AML-193 (cell line): ENCODE measurements at places on chromosomes 3 and 15.

DNA sequence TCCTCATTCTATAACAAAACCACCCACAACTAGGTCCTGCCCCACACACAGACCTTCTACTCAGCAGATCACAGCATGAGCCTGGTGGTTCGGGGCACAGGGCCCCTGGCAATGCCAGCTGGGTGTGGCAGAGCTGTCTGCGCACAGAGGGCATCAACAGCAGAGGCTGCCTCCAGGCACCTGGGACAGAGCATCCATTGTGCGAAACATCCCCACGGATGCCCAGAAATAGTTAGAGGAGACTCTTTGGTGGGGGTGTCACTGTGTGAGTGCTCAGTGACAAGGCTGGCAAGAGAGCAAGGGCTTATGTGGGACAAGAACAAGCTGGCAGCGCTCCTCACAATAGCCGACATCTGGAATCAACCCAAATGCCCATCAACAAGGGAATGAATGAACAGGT, 487.4 kb upstream of the PROK2 start:
- no peak for DNase-seq

DNA sequence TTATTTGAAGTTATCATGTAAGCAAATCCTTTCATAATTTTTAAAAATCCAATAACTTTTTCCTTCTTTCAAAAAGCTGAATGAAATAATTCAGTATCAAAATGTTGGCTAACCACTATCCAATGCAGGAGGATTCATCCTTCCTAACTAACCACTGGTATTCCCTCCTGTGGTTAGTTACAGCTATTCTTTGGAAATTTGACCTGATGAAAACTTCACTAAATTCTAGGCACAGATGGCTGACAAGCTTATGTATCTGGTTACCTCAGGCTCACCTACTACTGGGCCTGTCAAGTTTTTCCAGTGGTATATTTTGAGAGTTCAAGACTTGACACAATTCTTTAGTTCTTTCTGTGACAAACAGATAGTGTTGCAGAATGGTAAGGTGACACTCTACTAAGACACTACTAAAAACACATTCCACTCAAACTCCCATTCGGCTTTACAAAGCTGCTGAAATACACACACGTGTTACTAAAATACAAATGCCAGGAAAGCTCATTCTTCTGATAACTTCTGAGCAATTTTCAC, 15.8 kb downstream of the NPTN start:
- no peak for DNase-seq

- no peak for DNase-seq
Observed at GRCh38 chr15:88630141-88630721, 8.6 kb upstream of the ISG20 start.

GRCh38 chr15:40915679-40916078, 13.5 kb upstream of the DLL4 start:
- no peak for DNase-seq

DNA sequence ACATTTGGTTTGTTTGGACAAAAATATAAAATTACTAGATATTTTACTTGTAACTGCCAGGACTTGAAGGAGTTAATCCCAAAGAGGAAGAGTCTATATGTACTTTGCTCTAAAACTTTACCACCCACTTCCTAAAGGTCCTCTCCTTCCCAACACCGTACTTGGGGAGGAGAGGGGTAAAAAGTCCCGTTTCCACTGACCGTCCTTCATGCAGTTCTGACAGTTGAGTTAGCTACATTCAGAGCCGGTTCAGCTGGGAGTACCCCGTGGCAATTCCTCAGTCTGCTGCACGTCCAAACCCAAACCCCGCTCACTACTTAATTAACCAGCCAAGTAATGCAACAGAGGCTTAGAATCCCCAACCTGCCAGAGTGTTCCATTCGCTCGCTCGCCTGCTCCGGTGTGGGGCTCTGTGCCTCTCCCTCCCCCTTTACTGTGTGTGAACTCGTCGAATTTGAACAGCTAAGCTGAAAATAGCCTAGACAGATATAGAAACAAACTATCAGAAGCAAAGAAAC, 519.7 kb downstream of the FOXP1 start:
- DNase-seq = peak; percentile 49

GRCh38 chr3:123194552-123194951, 7.2 kb upstream of the SEC22A start:
- DNase-seq = no peak

- DNase-seq = no peak
Observed at GRCh38 chr3:16476636-16477035, 36.9 kb downstream of the RFTN1 start.

DNA sequence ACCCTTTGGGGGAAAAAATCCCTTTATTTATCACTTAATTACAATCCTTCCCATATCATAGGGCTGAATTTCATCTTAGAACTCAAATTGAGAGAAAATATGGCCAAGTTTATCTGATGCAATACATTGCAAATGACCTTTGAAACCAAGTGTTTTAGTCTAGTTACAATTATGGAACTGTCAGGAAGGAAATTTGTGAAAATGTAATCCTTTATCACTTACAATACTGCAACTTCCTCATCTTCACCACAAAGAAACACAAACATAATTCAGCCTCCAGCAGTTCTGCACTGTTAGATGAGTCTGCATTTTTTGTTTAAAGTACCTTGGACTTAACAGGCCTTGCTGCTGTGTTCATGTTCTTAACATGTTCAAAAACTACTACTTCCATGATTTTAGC, 4.6 kb downstream of the CCPG1 start:
- DNase-seq = peak; percentile 89

GRCh38 chr3:177906126-177906511, 630.1 kb upstream of the KCNMB2 start:
- DNase-seq = no peak
